Myocyte (in vitro differentiated cells): ENCODE measurements at places on chromosomes 2 and 18. TPM values are rescaled to one million over a fixed set of nuclear protein-coding genes. Genes with fewer than 3 reads are reported as not detected.

- DNase-seq, result no peak
These were observed 179.7 kb downstream of the MCFD2 start for GRCh38 chr2:46735730-46736493.

GRCh38 chr2:29334706-29335105 is 219.5 kb downstream of the CLIP4 start:
- peak; percentile 22 for DNase-seq

DNA sequence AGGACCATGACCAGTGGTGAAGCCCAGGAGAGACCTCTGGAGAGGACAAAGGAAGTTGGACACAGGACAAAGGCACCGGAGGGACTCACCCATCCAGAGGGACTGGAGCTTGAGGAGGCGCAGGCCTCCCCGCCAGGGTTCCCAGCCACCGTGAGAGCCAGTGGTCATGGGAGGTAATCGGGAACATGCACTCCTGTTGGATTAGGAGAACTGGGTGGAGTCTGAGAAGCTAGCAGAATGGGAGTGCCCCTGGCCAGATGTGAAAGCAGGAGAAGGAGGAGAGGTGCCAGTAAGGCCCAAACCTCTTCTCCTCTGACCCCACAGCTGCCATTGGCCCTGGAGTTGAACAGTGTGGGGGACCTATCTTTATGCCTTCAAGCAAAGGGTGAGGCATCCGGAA is 20.3 kb downstream of the POU3F3 start:
- DNase-seq, result no peak

- no peak for DNase-seq
These were observed 141.1 kb downstream of the CDH20 start for GRCh38 chr18:61474341-61474740.

- no peak for DNase-seq
These were observed 433.1 kb upstream of the MAP2 start for GRCh38 chr2:208990716-208991115.

DNA sequence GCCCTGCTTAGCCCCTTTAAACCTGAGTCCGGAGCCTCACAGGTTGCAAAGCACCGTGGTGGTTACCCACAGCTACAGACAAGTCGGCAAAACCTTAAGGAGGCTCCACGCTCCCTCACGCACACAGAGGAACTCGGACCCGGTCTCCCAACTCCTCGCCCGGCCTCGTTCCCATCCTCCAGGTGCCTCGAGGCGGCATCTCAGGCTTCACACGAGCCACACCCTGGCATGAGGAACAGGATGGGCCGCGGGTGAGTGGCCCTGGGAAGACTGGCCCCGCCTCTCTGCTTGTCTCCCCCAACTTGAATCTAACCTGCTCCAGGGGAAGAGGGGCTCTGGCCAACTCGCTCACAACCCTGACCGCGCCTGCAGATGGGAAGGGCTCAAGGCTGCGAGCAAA is 97.4 kb downstream of the EIPR1 start:
- DNase-seq, result no peak

DNA sequence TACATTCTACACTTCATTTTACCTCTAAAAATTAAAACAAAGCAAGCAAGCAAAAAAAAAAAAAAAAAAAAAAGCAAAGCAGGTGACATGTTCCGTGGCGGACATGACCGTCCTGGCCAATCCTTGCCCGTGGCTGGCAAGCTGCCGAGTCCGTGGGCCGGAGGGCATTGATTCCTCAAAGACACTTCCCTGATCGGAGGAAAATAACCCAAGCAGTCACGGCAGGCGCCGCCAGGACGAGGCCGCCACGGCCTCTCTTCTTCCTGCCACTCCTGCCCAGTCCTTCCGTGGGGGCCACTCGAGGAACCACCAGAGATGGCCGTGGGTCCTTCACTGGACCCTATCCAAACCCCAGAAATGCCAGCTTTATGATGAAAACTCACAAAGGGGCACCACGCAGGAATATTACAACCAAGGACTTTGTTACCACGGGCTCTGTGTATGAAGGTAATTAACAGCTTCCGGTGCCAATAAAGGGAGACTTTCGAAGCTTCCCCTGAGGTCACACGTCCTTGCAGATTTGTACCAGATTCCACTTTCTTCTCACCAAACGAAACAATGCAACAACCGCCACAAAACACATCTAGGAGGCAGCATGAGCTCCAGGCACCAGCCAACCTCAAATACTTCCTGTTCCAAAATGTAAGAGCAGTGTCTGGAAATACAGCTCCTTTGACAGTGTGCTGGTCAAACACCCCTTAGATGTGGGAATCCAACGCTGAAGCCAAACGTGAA is 170.3 kb downstream of the HDAC4 start:
- DNase-seq, result no peak

DNA sequence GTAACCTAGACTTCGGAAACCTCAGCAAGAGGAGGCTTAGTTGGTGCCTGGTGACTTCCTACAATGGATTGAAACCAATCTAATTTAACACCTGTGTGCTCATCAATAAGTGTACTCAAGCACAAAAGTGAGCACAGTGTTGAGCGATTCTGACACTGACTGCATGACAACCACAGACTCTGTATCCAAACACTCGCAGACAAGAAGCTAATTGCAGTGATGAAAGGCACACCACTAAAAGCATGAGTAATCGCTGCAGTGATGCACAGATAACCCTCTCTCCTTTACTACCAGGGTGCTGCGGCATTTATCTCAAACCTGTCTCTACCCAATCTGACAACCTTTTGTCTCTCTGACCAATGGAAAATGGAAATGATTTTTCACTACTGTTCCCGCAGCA is 168.1 kb downstream of the AFF3 start:
- DNase-seq, result no peak

DNA sequence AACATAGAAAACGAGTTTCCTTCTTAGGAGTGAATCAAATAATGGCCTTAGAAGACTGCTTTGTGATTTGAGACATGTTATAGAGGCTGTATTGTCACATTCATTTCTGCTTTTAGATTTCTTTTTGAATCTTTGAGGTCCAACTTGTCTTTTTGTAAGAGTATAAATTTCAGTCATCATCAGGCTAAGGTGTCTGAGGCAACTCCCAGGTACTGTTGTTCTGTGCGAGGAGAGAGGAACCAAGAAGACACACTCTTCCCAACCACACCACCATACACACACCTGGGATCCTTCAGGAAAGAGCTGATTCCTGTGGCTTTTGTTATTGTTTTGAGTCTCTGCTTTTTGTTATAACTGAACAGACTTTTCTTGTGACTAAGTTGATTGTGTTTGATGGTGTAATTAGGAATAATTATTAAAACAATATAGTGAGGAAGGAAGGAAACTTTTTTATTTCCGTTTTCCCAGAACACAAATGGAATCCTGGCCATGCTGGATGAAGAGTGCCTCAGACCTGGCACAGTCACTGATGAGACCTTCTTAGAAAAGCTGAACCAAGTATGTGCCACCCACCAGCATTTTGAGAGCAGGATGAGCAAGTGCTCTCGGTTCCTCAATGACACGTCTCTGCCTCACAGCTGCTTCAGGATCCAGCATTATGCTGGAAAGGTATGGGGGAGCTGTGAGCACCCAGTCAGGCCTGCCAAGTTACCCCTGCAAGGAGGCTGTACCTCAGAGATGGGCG is 140.4 kb downstream of the MYO1B start:
- no peak for DNase-seq

DNA sequence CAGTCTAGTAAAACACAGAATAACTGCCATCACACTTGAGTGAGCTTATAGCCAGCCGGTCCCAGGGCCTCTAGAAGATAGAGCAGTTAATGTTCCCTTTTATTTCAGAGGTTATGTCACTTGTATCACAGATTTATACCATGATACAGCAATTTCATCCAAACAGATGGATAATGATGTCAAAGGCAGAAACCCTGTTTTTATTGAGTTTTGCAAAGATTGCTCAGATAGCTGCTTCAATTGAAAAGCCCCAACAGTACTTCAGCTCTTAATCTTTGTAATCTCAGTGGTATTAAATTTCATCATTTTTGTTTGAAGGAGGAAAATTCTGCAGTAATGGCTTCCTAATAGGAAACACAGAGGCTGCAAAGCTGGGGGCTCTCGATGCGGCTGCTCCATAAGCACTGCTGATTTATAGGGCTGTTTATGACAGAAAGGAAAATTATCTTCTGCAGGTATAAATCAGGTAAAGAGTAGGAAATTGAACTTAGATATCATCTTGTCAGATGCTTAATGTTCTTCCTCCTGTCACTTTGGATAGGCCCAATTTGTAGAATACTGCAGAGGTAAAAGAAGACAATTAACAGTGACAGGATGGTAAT is 112.3 kb downstream of the LNPK start:
- DNase-seq, result no peak

DNA sequence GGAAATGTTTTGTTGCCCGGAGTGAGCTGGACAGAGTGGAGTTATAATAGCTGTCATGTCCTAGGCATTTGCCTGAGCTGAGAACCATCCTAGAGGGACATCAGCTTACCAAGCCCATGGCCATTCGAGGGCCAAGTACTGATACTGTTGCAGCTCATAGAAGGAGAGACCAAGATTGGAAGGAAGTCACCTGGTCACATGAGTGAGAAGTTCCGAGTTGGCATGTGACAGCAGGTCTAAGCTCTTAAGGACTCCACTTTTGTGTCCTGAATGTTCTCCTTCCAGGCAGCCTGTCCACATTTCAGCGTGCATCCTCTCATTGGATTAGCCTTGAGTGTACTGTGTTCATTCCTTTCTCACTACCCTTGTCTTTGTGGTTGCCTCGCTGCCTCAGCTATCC is 4.4 kb downstream of the FHOD3 start:
- no peak for DNase-seq

Gene DNAH7
- total RNA-seq, result 0.80 and 1.4 TPM in 2 replicates

Gene ANKRD29
- 0.83 and 2.1 TPM in 2 replicates for total RNA-seq

Gene MSTN
- total RNA-seq, result 27.5 and 34.2 TPM in 2 replicates

Gene SLC30A3
- total RNA-seq, result 0.03 TPM in 1 of 2 replicates, not detected in the other
